ENCODE measurements at places on chromosomes 7 and 10.
A peak's percentile ranks its signal among the peaks of the same experiment; 100 is the strongest.

DNA sequence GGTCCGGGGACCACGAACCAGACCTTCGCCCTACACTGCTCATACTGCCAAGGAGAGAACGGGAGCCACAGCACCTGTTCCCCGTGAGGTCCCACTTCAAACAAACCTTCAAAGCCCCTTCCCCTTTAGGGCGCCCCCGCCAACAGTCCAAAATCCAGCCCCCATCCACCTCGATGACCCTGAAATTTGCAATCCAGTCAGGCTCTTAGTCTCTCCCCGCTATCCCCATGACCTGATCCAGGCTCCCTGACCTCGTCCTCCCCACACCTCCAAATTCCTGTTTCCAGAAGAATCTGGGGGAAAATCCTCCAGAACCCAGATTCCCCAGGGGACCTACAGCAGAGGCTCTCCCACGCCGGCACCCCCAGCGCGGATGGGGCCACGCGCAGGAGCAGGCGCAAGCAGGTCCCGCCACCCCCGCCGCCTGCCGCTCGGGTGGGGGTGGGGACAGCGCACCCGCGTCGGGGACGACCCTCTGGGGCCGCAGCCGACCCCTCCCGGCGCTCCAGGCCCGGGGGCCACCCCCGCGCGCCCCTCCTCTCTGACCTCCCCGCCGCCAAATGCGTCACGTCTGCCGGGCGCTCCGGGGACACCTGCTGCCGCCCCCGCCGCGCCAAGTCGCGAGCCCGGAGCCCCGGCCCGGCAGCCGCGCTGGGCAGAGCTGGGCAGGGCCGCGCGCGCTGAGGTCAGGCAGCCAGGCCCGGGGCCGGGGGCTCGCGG is 753 bp downstream of the CAMK2B start:
- peak; percentile 21 for DNase-seq

GRCh38 chr10:119770928-119771327 is 45.1 kb downstream of the INPP5F start:
- no peak for DNase-seq

- peak; percentile 48 for DNase-seq
These were observed 563.6 kb upstream of the SEMA3D start for GRCh38 chr7:85750454-85750949.

DNA sequence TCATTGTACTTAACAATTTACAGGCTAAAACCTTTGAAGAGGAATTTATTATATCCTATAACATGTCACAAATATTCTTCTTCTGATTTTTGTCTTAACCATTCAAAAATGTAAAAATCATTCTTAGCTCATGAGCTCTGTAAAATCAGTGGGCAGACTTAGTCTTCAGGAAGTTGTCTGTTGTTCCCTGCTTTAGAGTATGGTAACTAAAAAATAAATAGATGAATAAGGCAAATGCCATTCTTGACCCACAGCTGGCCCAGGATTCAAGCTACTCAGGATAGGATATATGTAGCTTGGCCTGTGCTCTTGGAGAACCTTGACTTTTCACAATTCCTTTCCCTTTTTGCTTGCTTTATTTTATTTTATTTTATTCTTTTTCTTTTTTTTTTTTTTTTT is 51.5 kb downstream of the LRRC4 start:
- no peak for DNase-seq

DNA sequence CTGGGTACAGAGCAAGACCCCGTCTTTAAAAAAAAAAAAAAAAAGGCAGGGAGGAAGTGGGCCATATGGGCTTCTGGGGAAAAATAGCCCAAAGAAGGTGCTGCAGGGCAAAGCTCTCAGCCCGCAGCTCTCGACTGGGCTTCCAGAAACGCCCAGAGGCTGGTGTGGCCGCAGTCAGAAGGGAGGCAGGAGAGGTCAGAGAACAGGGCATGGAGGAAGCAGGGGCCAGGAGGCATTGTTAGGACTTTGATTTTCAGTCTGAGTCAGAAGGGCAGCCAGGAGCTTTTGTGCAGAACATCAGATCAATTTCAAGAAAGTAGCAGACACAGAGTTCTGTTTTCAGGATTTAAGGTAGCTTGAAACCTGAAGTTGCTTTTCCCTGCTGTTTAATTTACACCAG is 35.3 kb upstream of the CYTH3 start:
- DNase-seq = no peak

GRCh38 chr10:132392184-132392800 is 4.7 kb upstream of the PWWP2B start:
- DNase-seq = no peak

All from AG20443 (cell line).